ENCODE measurements at places on chromosomes 1 and 21. TPM values are rescaled to one million over a fixed set of nuclear protein-coding genes. Genes with fewer than 3 reads are reported as not detected.

Gene SMIM1
- total RNA-seq, result 19.0 TPM

GRCh38 chr1:78101514-78101913 is 55.7 kb downstream of the GIPC2 start:
- H3K4me3 ChIP-seq, result no peak overlapping the region
- H3K4me1 ChIP-seq, result peaks cover 42% of the 10 kb centered on the region
- peak overlapping the region; percentile 45 for H3K27ac ChIP-seq
- no peaks in the 10 kb centered on the region for H3K36me3 ChIP-seq

DNA sequence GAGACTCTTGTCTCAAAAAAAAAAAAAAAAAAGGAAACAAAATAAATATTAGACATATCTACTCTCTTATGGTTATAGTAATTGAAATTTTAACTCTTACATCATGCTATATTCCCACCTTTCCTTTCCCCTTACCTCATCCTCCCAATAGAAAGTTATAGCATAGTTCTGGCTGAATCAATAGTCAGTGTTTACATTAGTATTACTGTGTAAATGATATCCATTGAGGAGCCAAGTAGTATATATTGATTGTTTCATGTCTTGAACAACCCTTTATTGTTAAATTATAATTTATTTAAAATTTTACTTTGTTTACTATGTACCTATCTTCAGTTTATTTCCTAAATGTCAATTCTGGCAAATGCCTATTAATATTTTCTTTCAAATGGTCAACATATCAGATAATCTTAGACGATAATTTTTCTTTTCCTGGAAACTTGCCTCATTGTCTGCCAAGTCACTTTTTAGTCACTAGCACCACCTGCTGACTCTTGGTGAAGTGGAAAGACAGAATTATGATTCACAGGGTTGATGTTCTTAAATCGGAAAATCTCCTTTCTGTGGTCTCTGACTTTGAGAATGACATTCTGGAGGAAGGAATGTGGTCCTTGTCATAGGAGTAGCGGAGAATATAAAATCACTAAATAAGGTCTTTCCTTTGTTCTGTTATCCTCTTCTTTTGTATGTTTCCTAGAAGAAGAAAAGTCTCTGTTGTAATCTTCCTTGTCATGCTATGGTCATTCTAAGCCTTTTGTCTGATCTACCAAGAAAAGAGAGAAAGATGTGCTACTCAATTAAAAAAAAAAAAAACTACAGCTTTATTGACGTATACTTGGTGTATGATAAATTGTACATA is 8.6 kb downstream of the HJV start:
- H3K27ac ChIP-seq, result no peak overlapping the region
- H3K4me3 ChIP-seq, result no peak overlapping the region
- no peaks in the 10 kb centered on the region for H3K27me3 ChIP-seq
- H3K4me1 ChIP-seq, result peaks cover 12% of the 10 kb centered on the region
- DNase-seq, result no peak

GRCh38 chr1:171583591-171584201 is 38.3 kb upstream of the MYOCOS start:
- peaks cover 50% of the 10 kb centered on the region for H3K36me3 ChIP-seq
- H3K27ac ChIP-seq, result no peak overlapping the region
- no peaks in the 10 kb centered on the region for H3K4me1 ChIP-seq
- no peak for DNase-seq
- H3K27me3 ChIP-seq, result no peaks in the 10 kb centered on the region
- no peak overlapping the region for H3K4me3 ChIP-seq

Gene AJAP1
- total RNA-seq, result 0.16 TPM

- H3K27ac ChIP-seq, result no peak overlapping the region
- H3K4me3 ChIP-seq, result no peak overlapping the region
- H3K36me3 ChIP-seq, result no peaks in the 10 kb centered on the region
- no peaks in the 10 kb centered on the region for H3K27me3 ChIP-seq
- peaks cover 16% of the 10 kb centered on the region for H3K4me1 ChIP-seq
These were observed 7.6 kb upstream of the TIE1 start for GRCh38 chr1:43293176-43293575.

Data from heart left ventricle (tissue), 16 donors.